GM03348 (cell line): ENCODE measurements at places on chromosomes 7 and 10.

GRCh38 chr10:61923210-61923949, 21.9 kb downstream of the ARID5B start:
- DNase-seq: peak; percentile 61

DNA sequence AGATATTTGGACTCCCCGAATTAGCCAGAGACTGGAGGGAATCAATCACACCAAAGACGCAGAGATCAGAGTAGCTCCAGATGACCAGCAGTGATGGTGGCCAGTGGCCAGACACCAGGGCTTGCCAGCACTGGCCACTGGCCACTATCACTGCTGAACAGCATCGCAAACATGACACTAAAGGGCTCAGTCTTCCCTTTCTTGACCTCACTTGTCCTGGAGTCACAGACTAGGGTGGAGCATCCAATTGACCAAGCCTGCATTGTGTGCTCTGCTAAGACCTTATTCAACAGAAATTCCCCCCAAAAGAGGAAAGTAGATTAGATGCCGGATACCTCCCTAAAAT, 234.7 kb downstream of the CREB5 start:
- DNase-seq: no peak

DNA sequence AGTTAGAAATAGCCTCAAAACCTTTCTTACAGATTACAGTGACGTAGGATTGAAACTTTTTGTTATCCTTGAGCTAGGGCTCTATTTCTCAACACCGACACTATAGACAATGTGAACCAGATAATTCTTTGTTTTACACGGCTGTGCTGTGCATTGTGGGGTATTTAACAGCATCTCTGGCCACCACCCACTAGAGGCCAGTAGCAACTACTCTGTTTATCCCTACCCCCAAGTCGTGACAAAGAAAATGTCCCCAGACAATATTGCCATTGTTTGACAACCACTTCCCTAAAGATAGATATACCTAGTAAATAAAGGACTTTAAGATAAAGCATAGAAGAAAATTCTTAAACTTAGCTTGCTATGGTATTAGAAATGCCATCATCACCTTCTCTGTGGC, 359.6 kb downstream of the ARL4A start:
- no peak for DNase-seq

DNA sequence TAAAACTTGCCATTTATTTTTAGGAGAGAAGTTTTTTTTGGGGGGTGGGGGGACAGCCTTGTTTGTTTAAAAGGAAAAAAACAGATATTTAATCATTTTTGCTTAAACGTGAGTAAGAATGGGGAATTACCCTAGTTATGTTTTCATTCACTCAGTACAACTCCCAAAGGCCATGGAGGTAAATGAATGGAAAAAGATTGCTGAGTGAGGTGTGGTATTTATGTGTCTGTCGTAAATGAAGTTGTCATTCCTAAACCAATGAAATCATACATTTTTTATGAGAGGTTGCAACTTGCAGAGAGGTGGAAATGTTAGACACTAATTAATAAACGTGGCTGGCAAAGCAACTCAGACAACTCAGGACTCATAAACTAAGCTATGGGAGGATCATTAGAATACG, 218.1 kb downstream of the CELF2 start:
- no peak for DNase-seq

DNA sequence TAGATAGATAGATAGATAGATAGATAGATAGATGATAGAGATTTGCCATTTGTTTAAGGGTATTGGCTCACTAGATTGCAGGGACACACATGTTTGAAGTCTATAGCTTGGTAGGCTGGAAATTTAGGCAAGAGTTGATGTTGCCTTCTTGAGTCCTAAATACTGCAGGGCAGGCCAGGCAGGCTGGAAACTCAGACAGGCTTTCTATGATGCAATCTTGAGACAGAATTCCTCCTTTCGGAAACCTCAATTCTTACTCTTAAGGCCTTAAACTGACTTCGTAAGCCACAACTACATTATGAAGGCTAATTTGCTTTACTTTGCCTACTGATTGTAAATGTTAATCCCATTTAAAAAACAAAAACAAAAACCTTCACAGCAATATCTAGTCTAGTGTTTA, 322.9 kb upstream of the AKR1E2 start:
- DNase-seq: no peak

GRCh38 chr7:553636-554111, 34.0 kb upstream of the PDGFA start:
- DNase-seq: no peak

GRCh38 chr7:44235066-44235465, 34.3 kb downstream of the YKT6 start:
- no peak for DNase-seq

GRCh38 chr7:139620676-139621344, 97.3 kb downstream of the CLEC2L start:
- peak; percentile 56 for DNase-seq

DNA sequence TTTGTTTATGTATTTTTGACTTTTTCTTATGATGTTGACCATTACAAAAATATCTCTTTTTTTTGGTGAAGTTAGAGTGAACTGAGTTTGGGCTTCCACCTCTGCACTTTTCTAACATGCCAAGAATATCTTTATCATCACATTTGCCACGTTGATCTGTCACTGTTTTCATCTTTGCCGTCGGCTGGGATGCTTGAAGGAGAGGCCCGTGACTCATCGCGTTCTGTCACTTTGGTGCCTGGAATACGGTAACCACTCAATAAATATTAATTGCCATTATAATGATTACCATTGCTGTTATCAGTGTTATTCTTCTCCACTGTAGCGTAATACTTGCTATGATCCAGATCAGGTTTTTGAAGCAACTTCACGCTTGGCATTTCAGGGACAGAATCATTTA, 350.8 kb upstream of the PFKP start:
- DNase-seq: no peak
